ENCODE measurements at places on chromosomes 3 and 15.

DNA sequence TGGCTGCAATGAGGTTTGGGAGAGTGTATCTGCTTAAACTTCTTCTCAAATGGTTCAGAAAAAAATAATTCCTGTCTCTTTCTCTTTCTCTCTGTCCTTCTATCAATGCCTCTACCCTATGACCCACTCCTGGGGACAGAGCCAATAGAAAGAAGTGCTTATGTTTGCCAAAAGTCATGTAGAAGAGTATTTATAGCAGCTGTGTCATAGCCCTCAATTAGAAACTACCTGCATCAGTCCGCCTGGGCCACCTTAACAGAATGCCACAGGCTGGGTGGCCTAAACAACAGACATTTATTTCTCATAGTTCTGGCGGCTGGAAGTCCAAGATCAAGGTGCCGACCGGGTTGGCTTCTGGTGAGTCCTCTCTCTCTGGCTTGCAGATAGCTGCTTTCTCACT lies 92.5 kb downstream of the HMG20A start:
- no peak for DNase-seq

- DNase-seq = no peak
These were observed 30.4 kb downstream of the CDIN1 start for GRCh38 chr15:36609793-36610192.

GRCh38 chr3:144167634-144168033 lies 196.0 kb downstream of the DIPK2A start:
- no peak for DNase-seq

DNA sequence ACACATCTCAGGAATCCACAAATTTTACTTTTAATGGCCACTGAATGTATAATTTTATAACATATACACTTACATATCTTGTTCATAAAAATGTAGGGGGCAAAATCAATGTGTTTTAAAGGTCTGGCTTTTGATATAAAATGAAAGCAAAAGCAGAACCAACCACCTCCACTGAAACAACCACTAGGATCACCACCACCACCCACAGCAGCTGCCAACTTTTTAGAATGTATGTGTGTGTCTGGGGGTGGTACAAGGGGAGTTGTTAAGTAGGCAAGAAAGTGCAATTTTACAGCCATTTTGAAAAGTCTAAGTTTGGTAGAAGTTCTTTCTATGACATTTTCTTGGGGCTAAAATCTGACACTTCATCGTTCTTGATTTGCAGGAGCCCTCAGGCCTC lies 44.0 kb downstream of the OTOL1 start:
- no peak for DNase-seq

- DNase-seq = no peak
These were observed 799.3 kb downstream of the DIPK2A start for GRCh38 chr3:144770915-144771351.

GRCh38 chr3:14406336-14406735 lies 3.9 kb downstream of the SLC6A6 start:
- DNase-seq = no peak

DNA sequence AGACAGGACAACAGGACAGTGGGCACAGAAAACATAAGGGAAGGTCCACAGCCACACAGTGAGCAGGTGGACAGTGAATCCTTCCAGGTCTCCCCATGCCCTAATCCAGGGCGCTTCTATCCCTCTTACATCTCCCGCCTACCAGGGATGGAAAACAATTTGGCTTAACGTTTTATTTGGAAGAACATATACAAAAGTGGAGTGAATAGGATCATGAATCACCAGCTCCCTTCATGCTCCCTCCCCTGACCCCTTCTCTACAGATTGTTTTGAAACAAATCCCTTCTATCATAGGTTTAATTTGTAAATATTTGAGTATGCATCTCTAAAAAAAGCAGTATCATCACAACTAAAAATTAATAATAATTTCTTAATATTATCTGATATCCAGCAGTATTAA lies 52.5 kb downstream of the CLDN11 start:
- no peak for DNase-seq

DNA sequence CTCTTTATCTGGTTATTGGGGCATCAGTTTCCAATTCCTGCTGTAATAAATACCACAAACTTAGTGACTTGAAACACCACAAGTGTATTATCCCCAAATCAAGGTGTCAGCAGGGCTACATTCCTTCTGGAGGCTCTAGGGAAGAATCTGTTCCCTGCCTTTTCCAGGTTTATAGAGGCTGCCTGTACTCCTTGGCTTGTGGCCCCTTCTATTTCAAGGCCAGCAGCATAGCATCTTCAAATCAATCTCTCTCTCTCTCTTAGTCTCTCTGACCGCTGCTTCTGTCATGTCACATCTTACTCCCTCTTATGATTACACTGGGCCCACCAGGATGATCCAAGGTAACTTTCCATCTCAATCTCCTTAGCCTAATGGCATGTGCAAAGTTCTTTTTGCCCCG lies 44.9 kb upstream of the CA12 start:
- DNase-seq = no peak

GRCh38 chr3:55813268-55814097 lies 326.4 kb upstream of the WNT5A start:
- no peak for DNase-seq

GRCh38 chr3:29141918-29142275 lies 139.0 kb upstream of the RBMS3 start:
- DNase-seq = no peak

DNA sequence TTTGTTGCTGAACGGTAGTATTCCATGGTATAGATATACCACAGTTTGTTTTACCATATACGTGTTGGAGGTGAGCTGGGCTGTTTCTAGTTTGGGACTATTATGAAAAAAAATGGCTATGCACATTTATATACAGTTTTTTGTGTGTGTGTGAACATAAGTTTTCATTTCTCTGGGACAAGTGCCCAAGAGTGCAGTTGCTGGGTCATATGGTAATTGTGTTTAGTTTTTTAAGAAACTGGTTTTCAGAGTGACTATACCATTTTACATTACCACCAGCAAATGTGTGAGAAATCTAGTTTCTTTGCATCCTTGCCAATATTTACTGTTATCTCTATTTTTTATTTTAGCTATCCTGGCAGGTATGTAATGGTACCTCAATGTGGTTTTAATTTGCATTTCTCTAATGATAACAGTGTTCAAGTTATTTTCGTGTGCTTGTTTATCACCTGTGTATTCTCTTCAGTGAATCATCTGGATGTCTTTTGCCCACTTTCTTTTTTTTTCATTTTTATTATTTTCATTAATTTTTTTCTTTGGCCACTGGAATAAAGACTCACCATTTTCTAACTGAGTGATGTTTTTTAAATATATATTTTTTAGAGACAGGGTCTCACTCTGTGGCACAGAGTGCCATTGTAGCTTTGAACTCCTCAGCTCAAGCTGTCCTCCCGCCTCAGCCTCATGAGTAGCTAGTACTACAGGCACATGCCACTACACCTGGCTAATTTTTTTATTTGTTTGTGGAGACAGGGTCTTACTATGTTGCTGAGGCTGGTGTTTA lies 75.3 kb downstream of the ZNF609 start:
- no peak for DNase-seq

DNA sequence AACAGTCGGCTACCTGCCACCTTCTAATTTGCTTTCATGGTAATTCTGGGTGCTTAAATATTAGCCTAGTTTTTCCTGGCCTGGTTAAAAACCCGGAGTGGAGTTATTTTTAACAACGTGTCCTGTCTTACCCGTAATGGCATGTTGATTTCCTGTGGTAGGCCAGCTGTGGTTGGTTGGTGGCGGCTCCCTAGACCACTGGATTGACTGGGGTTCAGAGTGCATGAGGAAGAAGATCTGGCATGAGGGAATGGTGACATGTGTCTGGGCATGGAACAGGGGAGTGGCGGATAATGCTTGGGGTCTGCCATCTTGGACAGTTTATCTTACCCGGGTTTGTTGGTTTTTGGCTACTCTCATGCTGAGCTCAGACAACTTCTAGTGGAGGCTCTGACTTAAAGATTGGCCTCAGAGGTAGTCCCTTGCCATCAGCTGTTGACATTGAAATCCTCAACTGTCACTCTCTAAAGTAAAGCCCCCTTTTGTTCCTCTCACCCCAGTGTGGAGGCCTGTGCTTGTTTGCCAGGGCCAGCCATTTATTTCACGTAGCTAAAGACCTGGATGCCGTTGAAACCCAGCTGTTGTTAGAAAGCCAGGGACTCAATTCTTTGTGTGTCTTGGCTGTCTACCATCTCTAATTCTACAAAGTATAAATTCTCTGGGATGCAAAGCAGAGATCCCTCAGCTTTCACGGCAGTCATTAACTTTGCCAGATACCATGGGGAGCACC lies 81.6 kb downstream of the DNASE1L3 start:
- DNase-seq = no peak

- DNase-seq = no peak
These were observed 3.6 kb upstream of the IGDCC4 start for GRCh38 chr15:65426216-65426853.

DNA sequence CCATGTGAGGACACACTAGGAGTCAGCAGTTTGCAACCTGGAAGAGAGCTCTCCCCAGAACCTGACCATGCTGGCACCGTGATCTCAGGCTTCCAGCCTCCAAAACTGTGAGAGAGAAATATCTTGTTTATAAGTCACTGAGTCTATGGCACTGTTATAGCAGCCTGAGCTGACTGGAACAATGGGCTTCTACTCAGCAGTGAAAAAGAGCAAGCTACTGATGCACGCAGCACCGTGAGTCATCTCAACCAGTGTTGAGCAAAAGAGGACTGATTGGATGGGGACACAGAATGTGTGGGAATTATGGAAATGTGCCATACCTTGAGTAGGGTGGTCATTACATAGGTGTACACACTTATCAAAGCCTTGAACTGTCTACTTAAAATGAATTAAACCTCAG lies 230.4 kb downstream of the PLCL2 start:
- DNase-seq = no peak
